ENCODE measurements at places on chromosomes 16 and 17.

DNA sequence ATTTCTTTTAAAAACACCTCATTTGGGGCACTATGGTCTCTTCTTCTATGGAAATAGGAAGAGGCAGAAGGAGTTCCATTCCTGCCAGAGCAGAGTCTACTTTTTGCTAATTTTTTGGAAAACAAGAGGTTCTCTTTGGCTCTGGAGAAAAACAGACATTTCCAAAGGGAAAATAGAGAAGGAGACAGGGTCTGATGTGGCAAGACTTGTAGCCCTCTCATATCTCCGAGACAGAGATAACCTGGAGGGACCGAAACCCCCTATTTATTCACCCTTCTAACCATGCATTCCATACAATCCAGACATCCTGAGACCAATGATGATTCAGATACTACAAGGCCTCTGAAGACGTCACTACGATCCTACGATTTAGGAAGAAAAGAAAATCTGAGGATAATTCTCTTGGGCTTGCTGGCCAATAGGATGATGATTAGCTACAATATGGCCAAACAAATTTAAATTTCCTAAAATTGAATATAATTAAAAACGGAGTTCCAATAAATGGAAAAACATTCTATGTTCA, 70.2 kb downstream of the HIC1 start:
- DNase-seq: no peak

DNA sequence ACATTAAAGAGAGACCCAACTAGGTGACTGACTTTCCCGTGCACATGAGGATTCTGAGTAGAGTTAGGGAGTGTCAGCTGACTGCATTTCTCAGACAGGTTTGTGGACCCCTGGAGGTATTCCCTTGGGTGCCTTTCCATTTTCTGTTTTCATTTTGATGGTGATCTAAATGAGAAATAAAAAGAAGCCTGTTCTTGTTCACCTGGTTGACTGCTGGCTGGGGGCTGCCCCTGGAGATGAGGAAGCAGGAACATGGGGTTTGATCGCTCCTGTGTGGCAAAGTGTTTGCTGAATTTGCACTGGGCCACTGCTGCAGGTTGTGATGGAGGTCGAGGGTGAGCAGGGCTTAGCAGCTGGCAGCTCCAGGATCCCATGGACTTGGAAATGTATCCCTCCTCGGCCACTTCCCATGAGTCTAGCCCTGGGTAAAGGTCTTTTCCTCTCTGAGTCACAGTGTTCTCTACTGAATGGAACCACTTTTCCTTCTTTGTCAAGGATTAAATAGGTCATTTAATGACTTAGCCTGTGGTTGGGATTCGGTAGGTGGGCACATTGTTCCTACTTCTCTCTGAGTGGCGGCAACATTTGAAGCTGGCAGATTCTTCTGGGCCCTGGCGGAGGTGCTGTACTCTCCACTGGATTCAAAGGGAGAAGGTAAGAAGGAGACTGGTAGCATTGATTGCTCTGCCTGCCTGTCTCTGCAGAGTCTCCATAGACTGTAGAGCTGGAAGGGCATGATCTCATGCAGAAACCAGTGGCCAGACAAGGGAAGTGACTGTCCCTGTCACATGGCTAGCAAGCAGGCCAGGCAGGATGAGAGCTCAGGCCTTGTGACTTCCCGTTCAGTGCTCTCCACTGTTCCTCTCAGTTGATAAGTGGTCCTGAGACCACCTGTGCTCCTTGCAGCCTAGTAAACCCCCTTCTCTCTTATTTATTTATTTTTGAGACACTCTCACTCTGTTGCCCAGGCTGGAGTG, 17.9 kb downstream of the SNX29 start:
- no peak for DNase-seq

DNA sequence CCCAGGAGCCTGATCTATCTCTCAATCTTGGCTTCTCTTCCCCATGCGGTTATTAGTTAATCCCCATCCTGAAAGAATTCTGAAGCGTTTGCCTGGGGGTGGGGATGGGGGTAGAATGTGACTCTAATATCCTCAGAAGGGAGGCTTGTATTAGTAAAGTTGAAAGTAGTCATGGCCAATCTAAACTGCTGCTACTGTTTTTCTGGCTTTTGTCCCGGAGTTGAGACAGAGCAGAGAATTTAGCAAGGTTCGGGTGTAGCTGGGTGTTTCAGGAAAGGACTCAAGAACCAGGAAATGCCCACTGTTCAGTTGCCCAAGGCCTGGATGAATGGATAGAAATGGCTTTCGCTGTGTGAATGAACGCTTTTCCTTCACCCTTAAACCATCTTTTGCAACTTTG, 17.6 kb upstream of the ITGAM start:
- no peak for DNase-seq

GRCh38 chr17:4974115-4974670, 6.6 kb upstream of the SPAG7 start:
- no peak for DNase-seq

DNA sequence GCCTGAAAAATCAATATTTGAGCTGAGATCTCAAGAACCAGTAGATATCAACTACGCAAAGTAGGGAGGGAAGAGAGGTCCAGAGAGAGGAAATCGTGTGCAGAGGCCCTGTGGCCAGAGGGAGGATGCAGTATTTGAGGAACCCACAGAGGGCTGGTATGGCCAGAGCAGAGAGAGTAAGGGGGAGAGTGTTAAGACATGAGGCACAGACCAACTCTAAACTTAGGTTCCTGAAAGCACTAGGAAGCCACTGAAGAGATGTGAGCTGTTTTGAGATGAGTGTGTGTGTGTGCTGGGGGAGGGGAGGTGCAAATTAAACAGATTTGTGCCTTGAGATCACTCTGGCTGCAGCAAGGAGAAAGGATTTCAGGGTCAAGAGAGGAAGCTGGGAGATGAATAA, 10.9 kb downstream of the SLC13A2 start:
- DNase-seq: no peak

Data from activated naive CD8-positive, alpha-beta T cell treated with anti-CD3 and anti-CD28 coated beads for 36 hours (primary cell).